ENCODE measurements at places on chromosomes 3 and 15. TPM values are rescaled to one million over a fixed set of nuclear protein-coding genes. Genes with fewer than 3 reads are reported as not detected.
A peak's percentile ranks its signal among the peaks of the same experiment; 100 is the strongest.

DNA sequence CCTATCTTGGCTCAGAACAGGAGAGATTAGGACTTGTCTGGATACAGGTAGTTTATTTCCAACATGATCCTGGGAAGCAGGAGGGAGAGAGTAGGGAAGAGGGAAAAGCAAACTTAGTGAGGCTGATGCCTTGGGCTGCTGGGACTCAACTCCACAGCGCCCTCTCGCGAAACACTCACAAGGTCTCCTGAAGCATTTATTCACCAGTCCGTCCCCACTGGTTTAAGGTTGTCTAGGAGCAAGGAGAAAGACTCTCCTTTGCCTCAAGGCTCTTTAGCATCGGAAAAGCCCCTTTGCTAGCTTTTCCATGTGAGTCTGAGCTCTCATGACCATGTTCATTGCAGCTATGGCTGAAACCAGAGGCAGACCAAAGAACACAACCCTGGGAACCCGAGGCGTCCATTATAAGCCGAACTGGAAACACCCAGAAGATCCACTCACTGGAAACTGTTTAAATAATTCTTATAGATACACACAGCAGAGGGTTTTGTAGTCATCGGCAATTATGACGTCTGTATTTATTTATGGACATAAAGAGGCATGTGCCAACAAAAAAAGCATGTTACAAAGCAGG, 244.5 kb downstream of the CD47 start:
- DNase-seq = peak; percentile 10

DNA sequence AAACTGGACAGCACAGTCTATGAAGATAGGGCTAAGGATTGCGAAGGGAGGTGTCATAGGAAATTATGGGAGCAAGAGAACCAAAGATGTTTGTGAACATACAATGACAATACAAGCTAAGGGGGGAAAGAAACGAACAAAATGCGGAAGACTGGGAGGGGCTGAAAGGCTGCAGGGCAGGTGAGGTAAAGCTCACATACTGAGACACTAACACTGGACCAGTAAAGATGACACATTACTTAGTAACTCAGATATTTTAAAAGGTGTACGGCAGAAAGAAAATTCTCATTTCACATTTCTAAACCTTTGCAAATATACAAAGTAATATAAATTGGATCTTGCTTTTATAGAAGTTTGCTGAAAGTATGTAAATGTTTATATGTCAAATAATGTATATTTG, 10.1 kb downstream of the CLDND1 start:
- no peak for DNase-seq

DNA sequence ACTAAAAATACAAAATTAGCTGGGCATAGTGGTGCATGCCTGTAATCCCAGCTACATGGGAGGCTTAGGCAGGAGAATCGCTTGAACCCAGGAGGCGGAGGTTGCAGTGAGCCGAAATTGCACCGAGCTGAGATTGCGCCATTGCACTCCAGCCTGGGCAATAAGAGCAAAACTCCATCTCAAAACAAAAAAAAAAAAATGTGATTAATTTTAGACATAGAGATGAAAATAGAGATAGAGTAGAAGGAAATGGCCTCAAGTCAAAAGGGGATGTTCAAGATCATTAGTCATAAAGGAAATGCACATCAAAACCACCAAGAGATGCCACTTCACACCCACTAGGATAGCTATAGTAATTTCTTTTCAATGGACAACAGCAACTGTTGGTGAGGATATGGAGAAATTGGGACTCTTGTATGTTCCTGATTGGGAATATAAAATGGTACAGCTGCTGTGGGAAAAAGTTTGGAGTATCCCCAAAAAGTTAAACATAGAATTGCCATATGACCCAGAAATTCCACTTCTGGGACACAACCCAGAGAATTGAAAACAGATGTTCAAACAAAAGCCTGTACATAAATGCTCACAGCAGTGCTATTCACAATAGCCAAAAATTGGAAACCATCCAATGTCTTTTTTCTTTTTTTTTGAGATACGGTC, 55.4 kb downstream of the ABHD2 start:
- peak; percentile 76 for DNase-seq

- no peak for DNase-seq
Observed at GRCh38 chr3:16932877-16933276, 48.1 kb downstream of the PLCL2 start.

The GOLGA6A gene
- polyA plus RNA-seq = not detected

DNA sequence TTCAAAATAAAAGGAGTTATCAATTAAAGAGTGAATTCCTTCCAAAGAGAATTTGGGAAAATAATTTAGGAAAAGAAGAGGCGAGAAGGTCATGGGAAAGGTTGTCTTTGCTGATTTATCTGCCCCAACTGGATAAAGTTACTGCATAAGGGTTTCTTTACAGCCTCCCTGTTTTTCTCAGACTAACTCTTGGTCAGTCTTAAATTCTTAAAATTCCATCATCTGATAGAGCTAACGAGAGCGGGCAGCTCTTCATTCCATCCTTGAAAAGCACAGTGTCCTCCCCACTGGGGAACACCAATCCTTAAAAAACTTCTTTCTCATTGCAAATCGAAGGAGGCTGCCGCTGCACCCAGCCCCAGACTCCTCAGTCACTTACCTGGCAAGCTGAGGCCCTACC, 107.2 kb downstream of the PGPEP1L start:
- DNase-seq = peak; percentile 43

The KLHL40 gene
- polyA plus RNA-seq = not detected

DNA sequence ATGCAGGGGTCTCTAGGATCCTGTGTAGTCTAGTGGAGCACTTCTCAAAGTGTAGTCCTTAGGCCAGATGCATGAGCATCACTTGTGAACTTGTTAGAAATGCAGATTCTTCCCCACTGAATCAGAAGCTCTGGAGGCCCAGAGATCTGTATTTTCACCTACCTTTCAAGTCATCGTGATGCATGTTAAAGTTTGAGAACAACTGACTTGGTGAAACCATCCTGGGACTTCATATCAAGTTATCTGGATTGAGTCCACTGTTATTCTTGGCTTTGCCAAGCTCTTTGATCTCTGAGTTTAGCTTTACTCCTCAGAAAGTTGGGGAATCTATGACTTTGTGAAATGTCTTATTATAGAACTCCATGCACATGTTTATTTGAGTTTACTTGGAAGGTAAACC, 78.5 kb downstream of the ARNT2 start:
- no peak for DNase-seq

DNA sequence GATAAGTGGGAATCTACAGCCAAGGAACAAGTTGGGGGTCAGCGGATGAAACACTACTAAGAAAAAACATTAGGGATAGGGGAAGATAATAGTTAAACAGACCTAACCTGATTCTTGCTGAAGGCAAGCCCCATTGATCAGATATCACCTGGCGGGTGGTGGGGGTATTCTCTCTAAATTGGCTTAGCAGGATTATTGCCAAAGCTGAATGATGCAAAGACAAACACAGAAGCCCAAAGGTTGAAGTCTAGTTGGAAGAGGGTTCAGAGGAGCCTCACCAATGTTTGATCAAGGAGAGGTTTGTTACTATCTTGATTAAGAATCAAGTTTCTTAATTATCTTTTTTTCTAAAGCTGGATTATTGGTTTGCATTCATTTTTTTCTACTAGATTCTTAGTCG, 371.9 kb upstream of the CNTN4 start:
- no peak for DNase-seq

DNA sequence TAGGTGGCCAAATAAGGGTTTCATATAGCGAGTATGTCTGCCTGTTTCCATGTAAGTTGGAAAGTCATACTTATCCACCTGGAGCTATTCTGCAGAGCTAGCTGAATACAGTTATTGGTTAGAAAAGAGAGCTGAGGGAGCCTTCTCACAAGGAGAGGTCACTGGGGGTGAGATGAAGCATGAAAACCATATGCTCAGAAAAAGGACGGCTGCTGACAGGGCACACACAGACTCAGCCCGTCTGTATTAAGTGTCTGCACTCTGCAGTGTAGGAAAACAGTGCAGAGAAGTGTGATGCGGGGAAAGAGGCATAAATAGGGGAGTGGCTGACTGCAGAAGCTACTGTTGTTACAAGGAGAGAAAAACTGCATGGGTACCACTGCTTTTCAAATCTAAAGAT, 58.2 kb downstream of the C3orf70 start:
- no peak for DNase-seq

GRCh38 chr15:90879730-90880366, 4.5 kb upstream of the FES start:
- no peak for DNase-seq

DNA sequence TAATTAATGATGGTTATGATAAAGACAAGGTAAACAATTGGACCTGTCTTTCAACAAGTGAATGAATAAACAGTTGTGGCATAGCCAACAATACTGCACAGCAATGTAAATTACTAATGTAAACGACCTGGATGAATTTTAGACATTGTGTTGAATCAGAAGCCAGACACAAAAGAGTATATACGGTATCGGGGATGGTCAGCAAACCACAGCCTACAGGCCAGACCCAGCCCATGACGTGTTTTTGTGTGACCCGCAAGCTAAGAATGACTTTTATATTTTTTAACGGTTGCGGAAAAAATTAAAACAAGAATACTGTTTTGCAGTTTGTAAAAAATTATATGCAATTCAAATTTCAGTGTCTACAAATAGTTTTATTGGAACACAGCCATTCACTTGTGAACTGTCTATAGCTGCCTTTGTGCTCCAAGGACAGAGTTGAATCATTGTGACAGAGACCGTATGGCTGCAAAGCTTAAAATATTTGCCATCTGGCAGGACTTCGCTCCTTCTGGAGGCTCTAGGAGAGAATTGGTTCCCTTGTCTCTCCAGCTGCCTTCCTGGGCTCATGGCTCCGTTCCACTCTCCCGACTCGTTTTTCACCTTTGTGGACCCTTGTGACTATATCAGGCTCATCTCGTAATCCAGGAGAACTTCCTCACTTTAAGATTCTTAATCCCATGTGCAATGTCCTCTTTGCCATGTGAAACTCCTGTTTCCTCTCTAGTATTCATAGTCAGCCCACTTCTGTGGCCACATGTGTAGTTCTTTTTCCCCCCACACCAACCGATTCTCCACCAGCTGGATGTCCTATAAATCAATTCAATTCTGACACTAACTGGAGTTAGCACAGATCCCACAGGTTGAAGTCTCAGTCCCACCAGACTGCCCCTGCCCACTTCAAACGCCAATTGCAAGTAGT, 72.7 kb downstream of the CMTM8 start:
- DNase-seq = no peak

- DNase-seq = no peak
Observed at GRCh38 chr3:138442433-138442832, 8.0 kb downstream of the ESYT3 start.

DNA sequence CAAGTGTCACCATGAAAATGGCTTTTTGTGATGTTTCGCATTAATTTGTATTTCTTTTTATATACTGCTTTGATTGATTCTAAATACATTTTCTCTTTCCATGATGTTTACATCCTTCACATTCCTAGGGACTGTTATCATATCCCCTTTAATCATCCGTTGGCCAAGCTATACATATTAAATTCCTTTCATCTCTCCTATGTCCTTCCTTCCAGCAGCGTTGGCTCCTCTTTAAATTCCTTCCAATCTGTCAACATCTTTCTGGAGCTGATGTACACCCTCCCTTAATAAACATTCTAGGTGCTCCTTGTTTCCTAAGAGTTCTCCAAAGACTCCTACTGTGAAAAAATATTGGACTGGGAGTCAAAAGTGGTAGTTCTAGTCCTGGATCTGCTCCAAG, 87.8 kb downstream of the IGF2BP2 start:
- no peak for DNase-seq

- DNase-seq = no peak
Observed at GRCh38 chr3:168796339-168796738, 700.6 kb upstream of the GOLIM4 start.

GRCh38 chr3:101512396-101512645, 691 bp downstream of the SENP7 start:
- no peak for DNase-seq

DNA sequence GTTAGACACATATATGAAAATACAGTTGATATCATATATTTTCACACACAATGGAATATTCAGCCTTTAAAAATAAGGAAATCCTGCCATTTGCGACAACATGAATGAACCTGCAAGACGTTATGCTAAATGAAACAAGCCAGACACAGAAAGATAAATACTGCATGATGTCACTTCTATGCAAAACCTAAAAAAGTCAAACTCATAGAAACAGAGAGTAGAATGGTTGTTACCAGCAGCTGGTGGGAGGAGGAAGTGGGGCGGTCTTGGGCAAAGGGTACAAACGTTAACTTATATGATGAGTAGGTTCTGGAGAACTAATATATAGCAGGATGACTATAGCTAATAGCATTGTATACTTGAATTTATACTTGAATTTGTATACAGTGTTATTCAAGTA, 213.2 kb upstream of the NR2F2 start:
- no peak for DNase-seq
